ENCODE measurements at places on chromosomes 5 and 9.

GRCh38 chr9:98132806-98133631, 14.0 kb upstream of the TRIM14 start:
- DNase-seq, result no peak

GRCh38 chr9:136944212-136944518, 373 bp downstream of the FBXW5 start:
- DNase-seq, result no peak

- DNase-seq, result no peak
Observed at GRCh38 chr5:87121304-87122150, 146.2 kb upstream of the RASA1 start.

DNA sequence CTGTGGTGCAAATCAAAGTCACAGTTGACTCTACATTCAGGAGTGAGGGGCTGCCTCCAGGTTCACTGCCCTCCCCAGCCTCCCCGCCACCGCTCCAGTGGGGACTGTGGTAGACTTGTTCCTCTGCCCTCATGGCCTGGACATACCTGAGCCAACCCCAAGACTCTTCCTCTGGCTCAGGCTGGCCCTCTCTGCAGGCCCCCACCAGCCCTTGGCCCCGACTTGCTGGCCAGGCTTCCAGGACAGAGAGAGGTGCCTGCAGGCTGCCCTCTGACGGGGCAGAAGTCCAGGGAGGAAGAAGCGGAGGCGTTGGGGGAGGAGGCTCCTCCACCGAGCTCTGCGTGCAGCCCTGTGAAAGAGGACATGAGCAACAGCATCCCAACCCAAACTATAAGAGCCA, 2.8 kb upstream of the SARDH start:
- DNase-seq, result no peak

DNA sequence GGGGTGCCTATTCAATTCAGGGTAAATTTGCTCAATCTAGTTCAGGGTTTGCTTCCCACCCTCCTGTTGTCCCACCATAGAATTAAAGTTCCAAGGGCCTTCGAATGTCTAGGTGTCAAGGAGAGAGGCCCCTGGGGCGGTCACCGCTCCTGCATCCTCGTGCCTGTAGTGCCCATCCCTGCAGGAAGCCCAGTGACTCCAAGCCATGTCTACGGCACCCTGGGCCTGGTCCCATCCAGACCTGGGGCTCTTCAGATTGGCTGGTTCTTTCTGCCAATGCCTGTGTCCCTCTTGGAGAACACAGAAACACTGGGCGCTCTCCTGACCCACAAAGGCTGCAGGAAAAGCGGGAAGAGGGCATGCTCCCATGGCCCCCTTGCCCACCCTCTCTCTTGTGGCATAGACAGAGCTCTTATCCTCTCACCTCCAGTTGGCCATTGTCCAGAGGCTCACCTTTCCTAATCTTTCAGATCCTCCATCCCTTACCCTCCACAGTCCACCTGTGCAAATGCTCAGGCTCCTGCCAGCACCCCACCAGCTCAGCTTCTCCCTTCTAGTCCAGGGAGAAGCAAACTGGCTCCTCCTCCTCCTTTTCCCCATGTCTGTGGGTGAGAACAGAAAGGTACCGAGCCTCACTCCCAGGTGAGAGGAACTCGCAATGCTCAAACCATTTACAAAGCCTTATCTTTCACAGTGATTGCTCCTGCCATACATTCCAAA, 253.0 kb upstream of the IRX2 start:
- DNase-seq, result no peak

DNA sequence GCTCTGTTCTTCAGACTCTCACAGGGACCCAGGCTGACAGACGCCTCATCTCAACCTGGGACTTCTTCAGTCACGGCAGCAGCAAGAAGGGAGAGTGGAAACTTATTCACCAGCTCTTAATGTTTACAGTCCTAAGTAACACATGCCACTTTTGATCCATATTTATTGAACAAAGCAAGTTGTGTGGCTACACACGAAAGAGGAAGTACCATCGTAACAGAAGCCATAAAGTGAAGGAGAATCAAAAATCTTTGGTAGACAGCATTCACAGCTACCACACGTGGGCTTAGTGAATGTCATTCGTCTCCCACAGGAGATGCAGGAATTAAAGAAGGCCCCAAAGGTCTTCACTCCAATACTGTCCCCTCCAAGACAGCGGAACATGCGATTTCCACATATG, 582.6 kb downstream of the CETN3 start:
- DNase-seq, result no peak

GRCh38 chr9:121038804-121039203, 11.3 kb downstream of the C5 start:
- no peak for DNase-seq

- DNase-seq, result no peak
Observed at GRCh38 chr5:135814316-135814715, 20.1 kb upstream of the SLC25A48 start.

DNA sequence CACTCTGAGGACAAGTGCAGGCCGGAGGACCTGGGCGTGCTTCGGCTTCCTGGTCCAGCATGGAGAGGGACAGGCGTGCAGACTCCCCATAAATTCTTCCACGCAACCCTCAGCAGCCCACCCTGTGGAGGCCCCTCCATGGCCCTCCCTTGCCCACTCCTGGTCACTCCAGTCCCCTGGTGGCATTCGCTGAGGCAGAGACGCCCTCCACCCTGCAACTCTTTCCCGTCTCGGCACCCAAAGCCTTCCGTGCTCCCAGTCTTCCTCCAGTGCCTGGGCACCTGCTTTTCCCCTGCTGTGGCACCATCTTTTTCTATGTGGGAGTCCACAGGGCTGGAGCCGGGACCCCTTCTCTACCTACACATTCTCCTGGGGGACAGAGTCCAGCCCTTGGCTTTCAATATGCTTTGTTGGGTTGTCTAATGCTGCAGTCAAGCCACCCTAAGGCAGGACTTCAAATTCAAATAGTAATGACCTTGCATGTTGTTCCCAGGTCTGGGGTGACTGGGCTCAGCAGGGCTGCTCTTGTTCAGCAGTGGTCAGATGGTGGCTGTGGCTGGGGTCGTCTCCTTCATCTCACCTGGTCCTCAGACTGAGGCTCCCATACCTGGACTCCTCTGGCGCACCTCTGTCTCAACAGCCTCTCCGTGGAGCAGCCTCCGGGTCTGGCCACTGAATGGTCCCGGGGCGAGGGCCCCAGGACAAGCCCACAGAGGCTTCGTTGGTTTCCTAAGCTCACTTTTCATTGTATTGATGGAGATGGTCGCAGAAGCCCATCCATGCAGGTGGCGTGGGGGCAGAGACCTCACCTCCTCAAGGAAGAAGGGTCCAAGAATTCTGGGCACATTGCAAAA, 15.2 kb downstream of the MRPL36 start:
- no peak for DNase-seq

- DNase-seq, result no peak
Observed at GRCh38 chr5:35904443-35905132, 33.8 kb downstream of the CAPSL start.

- peak; percentile 6 for DNase-seq
Observed at GRCh38 chr9:84697509-84698114, 28.1 kb downstream of the NTRK2 start.

DNA sequence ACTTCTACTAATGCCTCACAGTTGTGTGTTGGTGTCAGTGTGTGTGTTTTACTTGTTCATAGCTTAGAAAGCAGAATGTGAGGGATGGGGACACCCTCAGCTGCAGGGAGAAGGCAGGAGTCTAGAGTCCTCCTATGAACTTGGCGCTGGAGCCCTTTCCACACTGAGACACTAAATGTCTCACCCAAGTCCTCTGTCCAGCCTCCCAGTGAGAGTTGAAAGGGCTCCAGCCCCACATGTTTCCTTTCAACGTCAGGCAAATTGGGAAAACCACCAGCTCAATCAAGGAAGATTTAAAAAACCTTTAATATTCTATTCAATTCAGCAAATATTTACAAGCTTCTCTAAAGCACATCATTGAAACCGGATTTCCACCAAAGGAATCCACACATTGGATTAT, 167.6 kb upstream of the MSX2 start:
- no peak for DNase-seq

- no peak for DNase-seq
Observed at GRCh38 chr5:80620211-80620610, 34.2 kb upstream of the MSH3 start.

GRCh38 chr5:15620501-15620900, 120.5 kb downstream of the FBXL7 start:
- DNase-seq, result no peak

DNA sequence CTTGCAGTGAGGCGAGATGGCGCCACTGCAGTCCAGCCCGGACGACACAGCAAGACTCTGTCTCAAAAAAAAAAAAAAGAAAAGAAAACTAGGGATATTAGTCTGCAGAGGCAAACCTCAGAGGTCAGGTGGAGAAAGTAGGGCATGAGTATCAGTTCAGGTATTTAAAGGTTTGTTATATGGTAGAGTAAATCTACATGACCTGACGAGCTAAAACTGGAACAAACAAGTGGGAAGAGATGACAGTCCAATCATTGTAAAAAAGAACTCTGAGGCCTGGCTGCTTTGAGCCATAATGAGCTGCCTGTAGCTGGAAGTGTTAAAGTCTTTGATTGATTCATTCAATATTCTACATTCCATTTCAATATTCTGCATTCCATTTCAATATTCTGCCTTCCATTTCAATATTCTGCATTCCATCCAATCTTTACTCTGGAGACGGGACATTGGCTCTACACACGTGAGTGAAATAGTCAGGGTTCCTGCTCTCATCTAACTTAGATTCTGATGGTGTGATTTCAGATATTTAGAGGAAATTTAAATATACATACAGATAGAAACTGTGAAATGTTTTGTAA, 28.9 kb upstream of the GRAMD2B start:
- no peak for DNase-seq

DNA sequence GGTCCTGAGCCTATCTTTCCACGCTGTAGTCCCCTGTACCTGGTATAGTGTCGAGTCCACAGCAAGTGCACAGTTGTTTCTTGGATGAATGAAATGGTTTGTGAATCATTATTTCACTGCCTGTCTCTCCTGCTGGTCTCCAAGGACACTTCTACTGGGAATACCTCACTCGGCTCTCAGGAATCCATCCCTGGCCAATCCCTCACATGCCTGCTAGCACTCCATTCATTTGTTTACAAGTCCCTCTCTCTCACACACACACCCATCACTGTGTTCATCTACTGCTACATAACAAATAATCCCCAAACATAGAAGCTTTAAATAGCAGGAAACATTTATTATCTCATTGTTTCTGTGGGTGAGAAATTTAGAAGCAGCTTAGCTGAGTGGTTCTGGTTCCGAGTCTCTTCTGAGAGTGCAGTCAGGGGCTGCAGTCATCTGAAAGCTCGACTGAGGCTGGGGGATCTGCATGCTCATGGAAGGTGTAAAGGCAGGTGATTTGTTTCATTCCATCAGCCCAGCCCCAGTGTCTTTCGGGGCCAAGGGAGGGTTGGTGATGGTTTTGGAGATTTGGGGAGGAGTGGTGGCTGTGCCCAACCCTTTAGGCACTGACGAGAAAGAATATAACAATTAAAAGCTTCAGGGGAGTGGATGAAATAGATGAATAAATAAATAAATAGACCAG, 132.7 kb upstream of the IER5L start:
- no peak for DNase-seq

GRCh38 chr5:139065306-139065705, 132.9 kb downstream of the SIL1 start:
- no peak for DNase-seq

DNA sequence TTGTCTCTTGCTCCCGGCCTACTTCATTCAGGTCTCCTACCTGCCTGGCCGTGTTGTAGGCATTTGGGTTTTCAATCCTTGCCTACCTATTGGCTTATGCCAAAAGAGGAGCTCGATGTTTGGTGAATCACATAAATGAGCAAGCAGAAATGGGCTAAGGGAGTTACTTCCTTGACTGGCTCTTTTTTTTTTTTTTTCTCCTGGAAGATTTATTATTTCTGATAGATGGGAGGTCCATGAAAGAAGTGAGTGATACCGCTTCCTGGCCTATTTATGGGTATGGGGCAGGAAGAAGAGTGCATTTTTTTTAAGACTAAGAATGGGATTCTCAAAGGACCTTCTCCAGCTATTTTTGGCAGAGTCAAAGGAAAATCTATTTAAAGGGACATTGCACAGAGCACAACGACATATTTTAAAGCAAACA, 294.1 kb downstream of the ARHGAP26 start:
- no peak for DNase-seq

DNA sequence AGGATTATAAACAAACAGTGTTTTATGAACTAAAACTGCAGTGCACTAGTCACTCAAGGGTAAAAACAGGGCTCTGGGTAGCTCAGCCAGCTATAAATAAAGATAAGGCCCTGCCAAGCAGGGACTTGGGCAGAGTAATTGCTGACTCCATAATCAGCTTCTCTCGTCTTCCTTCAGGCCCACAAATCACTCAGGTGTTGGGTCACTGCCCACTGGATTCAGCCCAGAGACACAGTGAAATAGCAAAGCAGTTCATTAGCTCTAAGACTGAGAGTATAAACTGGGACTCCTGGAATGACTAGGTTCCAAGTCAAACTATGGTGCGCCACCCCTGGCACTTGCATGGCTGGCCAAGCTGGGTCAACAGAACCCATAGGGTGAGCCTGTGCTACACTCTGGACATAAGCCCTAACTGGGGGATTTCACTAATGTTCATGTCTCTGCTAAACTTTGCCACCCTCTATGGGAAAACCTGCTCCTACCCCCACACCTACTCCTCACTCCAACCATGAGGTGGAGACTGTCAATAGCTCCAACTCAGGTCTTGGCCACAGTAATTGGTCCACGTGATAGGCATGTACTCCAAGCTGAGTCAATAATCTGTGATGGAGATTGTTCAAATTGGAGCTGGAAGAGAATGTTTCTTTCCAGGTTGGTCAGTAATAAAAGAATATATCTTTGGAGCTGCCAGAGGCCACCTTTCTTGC, 158.5 kb downstream of the SLIT3 start:
- no peak for DNase-seq

DNA sequence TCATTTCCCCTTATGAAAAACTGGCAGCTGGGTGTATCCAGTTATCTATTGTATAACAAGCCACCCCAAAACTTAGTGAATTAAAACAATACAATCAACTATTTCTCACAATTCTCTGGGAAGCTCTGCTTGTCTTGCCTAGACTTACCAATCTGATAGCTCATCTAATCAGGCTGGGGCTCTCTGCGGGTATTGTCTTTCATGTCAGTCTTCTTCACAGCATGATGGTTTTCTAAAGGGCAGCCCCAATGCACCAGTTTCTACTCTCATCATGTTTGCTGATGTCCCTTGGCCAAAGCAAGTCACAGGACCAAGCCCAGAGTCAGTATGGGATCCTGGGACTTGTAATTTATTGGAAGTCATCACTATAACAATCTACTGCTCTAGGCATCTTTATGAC, 433.5 kb downstream of the KIAA0825 start:
- DNase-seq, result no peak

- no peak for DNase-seq
Observed at GRCh38 chr9:136326061-136326760, 1.1 kb upstream of the GPSM1 start.

GRCh38 chr5:180140079-180140554, 68.6 kb upstream of the RNF130 start:
- DNase-seq, result no peak

Measured in stimulated activated CD8-positive, alpha-beta memory T cell treated with anti-CD3 and anti-CD28 coated beads, Interleukin-15, amount 100 ng/mL, for 24 hours (primary cell).